ENCODE measurements at places on chromosomes 3 and 15.

- no peak for DNase-seq
These were observed 30.9 kb upstream of the ARRDC4 start for GRCh38 chr15:97929456-97930229.

GRCh38 chr15:44188795-44189194 lies 6.3 kb downstream of the FRMD5 start:
- DNase-seq, result no peak

- DNase-seq, result peak; percentile 66
These were observed 22.9 kb downstream of the RAB8B start for GRCh38 chr15:63212050-63213004.

DNA sequence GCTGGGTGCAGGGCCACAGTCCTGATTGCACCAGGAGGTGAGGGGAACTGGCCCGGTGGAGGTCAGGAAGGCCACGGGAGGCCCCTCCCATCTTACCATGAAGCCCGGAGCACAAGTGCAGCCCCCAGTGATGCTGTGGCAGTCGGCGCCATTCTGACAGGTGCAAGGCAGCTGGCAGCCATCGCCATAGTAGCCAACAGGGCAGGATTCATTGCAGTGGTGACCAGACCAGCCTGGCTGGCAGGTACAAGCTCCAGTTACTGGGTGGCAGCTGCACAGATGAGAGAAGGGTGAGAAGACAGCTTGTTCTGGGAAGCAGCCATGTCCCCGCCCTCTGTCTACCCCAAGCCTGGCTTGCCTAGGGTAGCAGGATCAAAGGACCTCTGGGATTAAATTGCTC lies 88.2 kb downstream of the RAB11A start:
- DNase-seq, result no peak

DNA sequence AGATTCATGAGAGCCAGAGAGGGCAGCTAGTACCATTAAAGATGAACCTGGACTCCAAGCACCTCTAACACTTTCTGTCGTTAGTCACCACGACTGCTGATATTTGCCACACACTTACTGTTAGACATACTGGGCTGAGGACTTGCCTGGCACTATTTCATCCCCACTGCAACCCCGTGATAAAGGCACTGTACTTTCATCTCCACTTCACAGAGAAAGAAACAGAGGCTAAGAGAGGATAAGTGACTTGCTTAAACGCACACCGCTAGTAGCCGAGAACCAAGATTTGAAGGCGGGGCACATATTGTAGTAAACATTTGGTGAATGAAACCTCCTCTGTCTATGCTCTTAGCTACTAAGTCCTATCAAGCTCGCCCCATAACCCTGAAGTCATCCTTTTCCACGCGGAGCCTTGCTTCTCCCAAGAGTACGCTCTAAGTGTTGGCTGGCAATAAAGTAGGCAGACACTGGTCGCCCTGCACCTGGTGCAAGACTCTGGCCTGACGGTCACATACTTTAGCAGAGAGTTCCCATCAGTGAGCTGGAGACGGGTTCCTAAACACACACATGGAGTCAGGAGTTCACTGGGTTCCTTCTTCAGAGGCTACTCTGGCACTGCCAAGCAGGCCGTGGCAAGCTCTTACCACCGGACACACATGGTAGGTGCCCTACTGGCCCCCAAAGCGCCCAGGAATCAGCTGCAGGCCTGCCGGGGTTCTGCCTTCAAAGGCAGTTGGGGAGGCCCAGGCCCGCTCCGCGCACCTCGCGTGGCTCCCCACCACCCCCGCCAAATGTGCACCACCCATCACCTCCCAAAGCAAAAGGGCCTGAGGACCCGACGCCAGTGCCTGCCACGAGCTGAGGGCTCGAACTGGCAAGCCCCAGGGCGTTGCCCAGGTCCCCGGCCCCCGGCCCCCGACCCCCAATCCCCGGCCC lies 951 bp downstream of the POMGNT2 start:
- no peak for DNase-seq

DNA sequence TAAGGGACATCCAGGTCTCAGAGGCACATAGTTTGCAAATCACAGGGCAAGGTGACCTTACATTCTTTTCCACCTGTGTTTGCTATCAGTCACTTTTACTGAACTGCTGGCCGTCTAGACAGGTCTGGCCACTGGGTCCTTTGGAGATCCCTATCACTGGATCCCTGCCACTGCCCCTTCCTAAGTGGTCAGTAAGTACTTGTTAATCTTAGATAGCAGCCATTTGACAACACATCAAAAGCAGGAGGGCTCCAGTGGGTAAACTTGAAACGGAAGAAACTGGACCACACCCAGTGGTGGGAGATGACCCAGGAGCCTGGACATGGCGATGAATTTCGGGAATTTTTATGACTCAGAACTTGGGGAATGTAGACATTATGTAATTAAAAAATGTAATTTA lies 28.9 kb upstream of the RASGRP1 start:
- DNase-seq, result no peak

- DNase-seq, result peak; percentile 51
These were observed 35.3 kb upstream of the TUBGCP5 start for GRCh38 chr15:23074684-23075083.

GRCh38 chr3:149781741-149782140 lies 10.6 kb downstream of the ANKUB1 start:
- DNase-seq, result no peak

GRCh38 chr15:52499506-52499905 lies 29.2 kb downstream of the MYO5A start:
- DNase-seq, result no peak

GRCh38 chr3:11624161-11624560 lies 19.6 kb downstream of the VGLL4 start:
- no peak for DNase-seq

- DNase-seq, result peak; percentile 72
These were observed 72.9 kb upstream of the ATP2C1 start for GRCh38 chr3:130820976-130821375.

GRCh38 chr3:155411500-155412223 lies 118.2 kb upstream of the STRIT1 start:
- peak; percentile 41 for DNase-seq

DNA sequence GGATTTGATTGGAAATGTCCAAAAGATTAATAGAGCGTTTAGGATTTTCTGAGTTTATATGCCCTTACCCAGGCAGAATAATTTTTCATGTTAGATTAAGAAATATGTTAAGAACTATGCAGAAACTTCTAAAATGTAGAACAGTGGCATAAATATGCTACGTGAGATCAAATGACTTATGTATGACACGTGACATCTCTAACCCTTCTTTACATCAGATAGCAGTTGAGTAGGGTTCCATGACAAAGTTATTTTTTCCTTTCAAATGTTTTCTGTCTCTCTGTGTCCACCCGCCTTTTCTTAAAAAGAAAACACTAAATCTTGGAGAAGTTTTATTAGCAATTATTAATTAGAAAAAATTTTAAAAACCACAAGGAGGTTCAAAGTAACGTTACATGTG lies 8.6 kb upstream of the TFG start:
- no peak for DNase-seq

- no peak for DNase-seq
These were observed 60.7 kb downstream of the CGNL1 start for GRCh38 chr15:57436961-57437360.

DNA sequence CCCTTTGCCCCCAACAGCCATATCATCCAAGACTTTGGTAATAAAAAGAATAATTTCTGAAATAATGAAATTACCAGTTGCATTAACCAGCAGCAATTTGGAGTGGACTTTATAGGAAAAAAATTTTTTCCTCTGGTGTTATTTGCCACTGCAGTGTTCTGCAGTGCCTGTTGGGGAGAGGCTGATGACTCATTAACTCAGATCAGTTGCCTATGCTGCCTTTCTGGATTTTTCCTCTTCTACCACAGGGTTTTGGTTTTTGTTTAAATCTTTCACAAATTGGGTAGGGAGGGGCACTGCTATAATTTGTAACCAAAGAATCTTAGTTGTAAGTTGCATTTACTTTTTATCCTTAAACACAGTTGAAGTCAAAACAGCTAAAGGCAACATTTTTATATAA lies 22.7 kb downstream of the ATP6V1A start:
- peak; percentile 16 for DNase-seq

- peak; percentile 83 for DNase-seq
These were observed 1.5 kb upstream of the MAPKBP1 start for GRCh38 chr15:41772720-41773331.

- DNase-seq, result peak; percentile 18
These were observed 34.3 kb downstream of the GOLIM4 start for GRCh38 chr3:168061332-168061996.

GRCh38 chr15:38559131-38559530 lies 5.5 kb downstream of the RASGRP1 start:
- DNase-seq, result no peak

DNA sequence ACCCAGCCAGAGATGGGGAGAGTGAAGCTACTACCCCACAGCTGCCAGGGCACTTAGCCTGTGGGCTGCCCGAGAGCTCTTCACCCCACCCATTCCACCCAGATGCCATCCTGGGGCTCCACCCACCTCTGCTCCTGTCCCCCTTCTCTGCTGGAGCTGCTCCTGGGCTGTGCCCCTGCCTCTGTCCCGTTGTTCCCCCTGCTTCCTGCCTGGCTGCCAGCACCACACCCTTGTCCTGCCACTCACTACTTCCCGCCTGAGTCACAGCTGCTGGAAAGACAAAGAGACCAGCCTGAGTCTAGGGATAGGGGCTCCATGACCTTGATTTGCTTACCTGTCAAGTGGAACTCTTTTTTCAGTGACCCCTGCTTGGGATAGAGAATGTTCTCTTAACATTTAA lies 12.4 kb downstream of the GNAI2 start:
- DNase-seq, result no peak

DNA sequence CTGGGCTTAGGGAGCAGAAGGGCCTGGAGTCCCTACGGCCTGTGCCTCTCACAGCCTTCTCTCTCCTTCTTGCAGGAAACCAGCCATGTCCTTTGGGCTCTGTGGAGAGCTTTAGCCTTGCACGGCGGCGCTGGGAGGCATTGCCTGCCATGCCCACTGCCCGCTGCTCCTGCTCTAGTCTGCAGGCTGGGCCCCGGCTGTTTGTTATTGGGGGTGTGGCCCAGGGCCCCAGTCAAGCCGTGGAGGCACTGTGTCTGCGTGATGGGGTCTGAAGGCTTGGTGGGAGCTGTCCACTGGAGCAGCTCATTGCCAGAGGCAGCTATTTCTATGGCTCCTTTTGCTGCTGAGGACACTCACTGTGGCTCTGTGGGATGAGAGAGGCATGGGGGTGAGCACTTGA lies 4.1 kb downstream of the KLHDC8B start:
- DNase-seq, result no peak

GRCh38 chr15:60226924-60227323 lies 170.9 kb downstream of the ANXA2 start:
- no peak for DNase-seq

DNA sequence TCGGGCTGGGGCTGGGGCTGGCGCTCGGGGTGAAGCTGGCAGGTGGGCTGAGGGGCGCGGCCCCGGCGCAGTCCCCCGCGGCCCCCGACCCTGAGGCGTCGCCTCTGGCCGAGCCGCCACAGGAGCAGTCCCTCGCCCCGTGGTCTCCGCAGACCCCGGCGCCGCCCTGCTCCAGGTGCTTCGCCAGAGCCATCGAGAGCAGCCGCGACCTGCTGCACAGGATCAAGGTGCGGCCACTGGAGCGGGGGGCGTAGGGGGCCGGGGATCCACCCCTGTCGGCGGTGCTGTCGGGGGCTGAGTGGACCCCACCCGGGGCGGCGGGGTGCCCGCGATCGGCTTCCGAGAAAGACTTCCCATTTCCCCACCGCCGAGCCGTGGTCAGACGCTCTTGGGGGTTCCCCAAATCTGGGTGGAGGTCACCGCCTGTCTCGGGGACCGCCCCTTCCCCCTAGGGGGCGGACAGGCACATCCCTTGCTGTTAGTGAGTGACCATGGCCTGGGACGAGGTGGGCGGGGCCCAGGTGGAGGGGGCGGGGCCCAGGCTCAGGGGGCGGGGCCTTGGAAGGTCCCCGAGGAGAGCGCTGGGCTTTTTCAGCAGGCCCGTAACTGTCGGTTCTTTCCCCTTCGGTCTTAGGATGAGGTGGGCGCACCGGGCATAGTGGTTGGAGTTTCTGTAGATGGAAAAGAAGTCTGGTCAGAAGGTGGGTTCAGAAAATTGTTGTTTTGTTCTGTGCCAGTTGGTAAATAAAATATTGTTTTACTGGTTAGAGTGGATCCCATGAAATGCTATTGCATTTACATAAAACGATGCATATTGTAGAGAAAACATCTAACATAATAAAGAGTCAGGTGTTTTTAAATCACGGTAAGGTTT lies 578 bp downstream of the LACTB start:
- peak; percentile 91 for DNase-seq
